DND-41 (cell line): ENCODE measurements at places on chromosomes 3 and 15.
A peak's percentile ranks its signal among the peaks of the same experiment; 100 is the strongest.

GRCh38 chr3:114848643-114849350 lies 298.3 kb downstream of the ZBTB20 start:
- DNase-seq, result no peak

DNA sequence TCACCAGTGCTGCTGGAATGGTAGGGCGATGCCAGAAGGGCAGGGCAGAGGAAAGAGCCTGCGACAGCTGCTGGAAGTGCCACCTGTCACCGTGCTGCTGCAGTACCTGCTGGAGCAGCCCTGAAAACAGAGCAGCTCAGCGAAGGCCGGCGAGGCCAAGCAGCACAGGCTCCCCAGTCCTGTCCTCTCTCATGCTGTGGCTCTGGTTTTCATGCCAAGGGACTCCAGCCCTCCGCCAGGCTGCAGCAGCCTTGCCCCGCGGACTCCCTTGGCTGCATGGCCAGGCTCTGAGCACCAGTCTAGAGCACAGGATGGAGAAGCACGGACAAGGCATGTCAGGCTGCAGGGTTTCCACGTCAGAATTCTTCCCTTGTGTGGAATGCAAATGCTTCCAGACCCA lies 43.9 kb downstream of the ADCY5 start:
- DNase-seq, result no peak

DNA sequence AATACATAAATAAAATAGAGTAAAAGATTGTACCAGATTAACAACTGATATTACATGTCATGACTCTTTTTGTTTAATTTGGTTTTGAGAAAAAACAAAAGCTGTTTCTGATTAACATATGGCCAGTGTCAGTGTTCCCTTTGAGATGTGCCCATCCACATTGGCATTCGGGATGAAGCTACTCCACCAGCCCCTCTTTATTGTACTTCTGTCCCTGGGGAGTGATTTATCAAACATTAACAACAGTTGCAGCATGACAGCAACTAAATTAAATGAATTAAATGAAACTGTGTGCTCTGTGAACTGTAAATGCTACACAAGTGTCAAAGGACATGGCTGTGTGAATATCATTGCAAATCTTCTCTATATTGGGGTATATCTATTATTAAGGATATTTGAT lies 25.9 kb upstream of the MTMR10 start:
- no peak for DNase-seq

DNA sequence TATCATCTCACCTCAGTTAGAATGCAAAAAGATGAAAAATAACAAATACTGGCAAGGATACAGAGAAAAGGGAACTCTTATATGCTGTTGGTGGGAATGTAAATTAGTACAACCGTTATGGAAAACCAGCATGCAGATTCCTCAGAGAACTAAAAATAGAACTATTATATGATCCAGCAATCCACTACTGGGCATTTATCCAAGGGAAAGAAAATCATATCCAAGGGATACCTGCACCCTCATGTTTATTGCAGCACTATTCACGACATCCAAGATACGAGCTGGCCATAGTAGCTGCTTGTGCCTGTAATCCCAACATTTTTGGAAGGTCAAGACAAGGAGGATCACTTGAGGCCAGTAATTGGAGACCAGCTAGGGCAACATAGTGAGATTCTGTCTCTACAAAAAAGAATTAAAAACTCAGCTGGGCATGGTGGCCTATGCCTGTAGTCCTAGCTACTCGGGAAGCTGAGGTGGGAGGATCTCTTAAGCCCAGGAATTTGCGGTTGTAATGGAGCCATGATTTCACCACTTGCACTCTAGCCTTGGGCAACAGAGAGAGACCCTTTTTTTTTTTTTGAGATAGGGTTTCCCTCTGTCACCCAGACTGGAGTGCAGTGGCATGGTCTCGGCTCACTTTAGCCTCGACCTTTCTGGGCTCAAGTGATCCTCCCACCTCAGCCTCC lies 26.6 kb downstream of the USP50 start:
- DNase-seq, result no peak

DNA sequence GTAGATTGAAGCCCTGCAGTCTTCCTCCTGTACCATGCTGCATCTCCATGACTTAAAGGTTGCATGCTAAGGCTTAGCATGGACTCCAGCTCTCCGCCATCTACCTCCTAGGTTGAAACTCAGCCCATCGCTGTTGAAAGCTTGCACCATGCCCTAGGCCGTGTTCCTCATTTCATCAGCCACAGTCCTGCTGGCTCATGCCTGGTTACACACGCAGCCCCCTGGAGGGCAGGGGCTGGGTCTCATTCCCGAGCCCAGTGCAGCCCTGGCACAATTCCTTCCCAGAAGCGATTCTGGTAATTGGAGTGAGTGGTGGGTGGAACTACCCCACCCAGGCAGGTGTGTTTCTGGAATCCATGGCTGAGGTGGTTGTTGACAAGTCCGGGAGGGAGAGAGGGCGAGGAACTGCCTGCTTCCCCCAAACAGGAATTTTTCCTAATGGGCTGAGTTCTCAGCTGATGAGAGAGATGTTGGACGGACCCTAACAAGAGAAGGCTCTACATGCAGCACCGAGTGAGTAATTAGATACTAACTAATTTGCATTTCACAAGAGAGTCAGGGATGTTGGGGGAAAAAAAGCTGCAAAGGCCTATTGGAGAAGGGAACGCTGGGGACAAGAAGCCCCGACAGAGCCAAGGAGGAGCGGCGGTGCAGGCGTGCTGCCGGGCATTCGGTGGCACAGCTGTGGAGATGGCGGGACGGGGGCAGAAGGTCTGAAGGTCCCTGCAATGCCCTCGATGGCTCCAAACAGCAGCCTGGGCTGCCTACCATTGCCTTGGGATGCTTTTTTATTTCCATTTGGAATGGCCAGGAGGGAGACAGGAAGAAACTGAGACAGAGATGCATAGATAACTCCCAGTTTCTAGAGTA lies 92.3 kb upstream of the TLE3 start:
- DNase-seq, result no peak

DNA sequence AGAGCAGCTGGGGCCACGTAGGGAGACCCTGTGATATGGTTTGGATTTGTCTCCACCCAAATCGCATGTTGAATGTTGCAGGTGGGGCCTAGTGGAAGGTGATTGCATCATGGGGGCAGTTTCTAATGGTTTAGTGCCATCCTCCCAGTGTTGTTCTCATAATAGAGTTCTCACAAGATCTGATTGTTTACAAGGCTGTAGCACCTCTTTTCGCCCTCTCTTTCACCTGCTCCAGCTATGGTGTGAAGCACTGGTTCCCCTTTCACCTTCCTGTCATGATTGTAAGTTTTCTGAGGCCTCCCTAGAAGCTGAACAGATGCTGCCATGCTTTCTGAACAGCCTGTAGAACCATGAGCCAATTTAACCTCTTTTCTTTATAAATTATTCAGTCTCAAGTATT lies 198.9 kb upstream of the CBLB start:
- no peak for DNase-seq

DNA sequence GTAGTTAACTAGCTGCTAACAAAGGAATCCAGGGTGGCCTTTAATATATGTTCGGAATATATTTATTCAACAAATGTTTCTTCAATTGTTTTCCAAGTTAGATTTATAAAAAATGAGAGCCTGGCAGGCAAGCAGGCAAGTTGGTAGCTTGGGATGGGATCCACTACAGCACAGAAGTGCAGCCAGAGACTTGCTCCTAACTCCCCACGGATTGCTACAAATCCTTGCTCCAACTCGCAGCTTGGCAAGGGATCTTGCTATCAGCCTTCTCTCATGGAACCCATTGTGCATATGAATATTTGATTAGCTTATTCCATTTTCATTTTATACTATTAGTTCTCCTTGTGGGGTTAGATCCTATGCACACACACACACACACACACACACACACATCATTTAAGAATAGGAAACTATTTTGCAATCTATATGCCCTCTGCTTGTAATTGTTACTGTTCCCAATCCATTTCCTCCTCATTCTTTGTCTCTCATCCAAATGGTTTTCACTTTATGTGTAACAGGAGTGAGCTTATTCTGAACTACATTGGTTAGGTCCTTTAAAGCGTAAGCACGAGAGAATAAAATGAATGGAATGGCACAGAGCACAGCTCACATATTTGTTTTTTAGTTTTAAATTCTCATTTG lies 505.6 kb downstream of the LPP start:
- DNase-seq, result no peak

GRCh38 chr15:58556028-58556361 lies 124.2 kb downstream of the LIPC start:
- DNase-seq, result no peak

- DNase-seq, result no peak
These were observed 27.3 kb downstream of the DUSP7 start for GRCh38 chr3:52029053-52029452.

- DNase-seq, result no peak
These were observed 64.2 kb upstream of the FOXP1 start for GRCh38 chr3:71647751-71648150.

DNA sequence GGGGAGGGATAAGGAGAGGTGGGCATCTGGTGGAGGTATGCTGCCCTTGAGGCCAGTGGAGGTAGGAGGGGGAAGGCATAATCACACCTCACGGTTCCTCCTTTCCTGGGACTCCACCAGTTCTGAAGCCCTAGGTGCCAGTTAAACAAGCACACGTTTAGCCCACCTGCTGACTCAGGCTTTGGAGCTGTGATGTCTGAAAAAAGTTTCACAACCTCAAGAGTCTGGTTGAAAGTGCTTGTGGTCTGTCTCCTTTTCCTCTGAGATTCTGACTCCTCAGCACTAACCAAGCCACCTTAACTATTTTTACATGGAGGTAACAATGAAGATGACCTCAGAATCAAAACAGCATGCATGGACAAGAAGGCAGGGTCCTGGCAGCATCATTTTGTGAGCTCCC lies 23.0 kb downstream of the HPS3 start:
- DNase-seq, result no peak

DNA sequence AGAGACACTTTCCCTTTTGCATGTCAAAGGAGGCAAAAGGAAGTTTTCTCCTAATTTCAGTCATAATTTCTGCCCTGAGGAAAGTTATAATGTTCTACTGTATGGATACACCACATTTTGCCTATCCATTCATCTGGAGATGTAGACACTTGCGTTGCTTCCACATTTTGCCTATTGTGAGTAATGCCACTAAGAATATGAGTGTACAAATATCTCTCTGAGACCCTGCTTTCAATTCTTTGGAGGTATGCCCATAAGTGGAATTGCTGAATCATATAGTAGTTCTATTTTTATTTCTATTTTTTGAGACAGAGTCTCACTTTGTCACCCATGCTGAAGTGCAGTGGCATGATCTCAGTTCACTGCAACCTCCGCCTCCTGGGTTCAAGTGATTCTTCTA lies 3.6 kb upstream of the CD276 start:
- DNase-seq, result no peak

GRCh38 chr3:101897013-101897412 lies 47.7 kb downstream of the NFKBIZ start:
- DNase-seq, result no peak

DNA sequence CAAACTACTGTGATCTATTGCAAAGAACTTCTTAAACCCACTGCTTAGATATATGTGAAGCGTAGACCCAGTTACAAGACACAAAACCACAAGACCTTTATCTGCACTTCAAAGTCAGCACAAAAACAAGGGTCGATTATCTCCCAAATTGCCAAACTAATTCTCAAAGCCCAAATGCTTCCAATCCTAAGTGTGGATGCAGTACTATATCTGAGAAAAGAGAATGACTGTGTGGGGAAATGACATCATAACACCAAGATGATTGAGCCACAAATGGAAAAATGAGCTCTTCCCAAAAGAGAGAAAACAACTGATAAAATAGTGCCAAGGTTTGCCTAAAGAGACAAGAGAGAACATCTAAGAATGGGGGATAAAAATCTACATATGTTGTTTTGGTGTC lies 86.2 kb downstream of the MEIS2 start:
- DNase-seq, result no peak

DNA sequence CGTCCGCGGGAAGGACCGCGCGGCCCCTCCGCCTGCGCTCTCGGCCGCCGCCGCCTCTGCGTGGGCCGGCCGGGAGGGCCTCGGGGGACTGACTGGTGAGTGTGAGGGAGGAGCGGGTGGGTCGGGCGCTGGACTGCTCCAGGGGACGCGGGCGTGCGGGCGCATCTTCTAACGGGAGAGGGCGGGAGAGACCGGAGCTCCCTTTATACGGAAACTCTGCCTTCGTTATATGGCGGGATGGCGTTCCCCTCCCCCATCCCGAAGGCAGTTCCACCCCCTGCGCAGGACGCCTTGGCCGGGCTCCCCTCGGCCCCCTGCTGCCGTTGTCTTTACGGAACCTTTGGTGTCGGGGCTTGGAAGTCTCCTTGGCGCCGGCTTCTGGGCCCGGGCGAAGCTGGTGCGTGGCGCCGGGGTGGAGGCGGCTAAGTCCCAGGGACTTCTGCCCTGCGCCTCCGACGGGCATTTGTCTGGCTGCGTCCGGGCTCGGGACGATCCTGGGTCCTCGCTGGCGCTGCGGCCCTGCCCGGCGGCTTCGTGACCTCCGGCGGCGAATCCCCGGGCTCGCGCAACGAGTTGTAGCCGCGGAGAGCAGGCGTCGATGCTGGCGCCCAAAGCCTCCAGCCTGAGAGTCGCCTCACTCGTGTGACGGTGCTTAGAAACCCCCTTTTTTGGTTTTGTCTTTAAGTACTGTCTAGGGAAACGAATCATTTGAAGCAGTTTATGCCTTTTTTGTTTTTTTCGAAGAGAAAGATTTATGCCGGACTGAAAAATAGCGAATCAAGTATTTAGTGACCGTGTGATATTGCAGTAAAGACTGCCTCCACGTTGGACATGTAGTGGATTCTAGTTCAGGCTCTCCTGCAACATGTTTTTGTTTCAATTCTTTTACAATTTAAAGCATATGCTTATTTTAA lies 623 bp downstream of the ZNF639 start:
- DNase-seq, result peak; percentile 68

GRCh38 chr3:10602769-10603768 lies 97.7 kb upstream of the ATP2B2 start:
- peak; percentile 74 for DNase-seq

DNA sequence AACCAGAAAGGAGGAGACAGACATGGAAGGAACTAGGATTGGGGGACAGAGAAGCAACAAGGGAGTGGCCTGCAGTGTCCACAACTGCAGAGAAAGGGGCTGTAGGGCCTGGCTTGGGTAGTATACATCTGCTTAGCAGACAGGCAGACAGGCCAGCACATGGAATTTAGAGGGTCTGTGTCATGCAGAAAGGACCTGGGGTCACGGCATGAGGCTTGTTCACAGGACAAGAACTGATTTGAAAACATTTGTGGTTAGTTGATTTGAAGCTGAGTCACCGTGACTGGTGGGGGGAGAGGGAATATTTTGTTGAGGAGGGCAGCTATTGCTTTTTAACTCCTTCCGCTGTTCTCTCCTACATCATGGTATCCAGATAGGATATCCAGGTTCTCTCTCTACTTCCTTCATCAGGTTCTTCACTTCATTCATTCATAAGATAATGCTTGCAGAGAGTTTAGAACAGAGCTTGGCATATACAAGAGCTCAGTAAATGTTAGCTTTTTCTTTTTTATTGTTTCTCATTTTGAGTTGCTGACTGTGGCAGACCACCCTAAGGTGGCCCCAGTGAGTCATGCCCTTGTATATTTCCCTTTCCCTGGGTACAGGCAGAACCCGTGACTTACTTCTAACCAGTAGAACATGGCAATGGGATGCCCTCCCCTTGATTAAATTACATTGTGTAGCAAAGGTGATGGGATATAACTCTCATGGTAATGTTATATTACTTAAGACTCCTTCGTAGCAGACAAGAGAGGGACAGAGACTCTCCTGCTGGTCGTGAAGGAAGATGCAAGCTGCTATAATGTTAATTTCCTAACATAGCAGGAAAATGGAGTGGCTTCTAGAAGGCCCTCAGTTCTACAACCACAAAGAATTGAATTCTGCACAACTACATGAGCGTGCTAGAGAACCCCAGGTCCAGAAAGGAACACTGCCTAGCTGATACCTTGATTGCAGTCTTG lies 95.0 kb upstream of the NMNAT3 start:
- no peak for DNase-seq

- no peak for DNase-seq
These were observed 517.5 kb downstream of the NTRK3 start for GRCh38 chr15:87739081-87739480.
